ENCODE measurements at places on chromosomes 3 and 15.

GRCh38 chr15:27601239-27601960, 497.7 kb downstream of the OCA2 start:
- DNase-seq = no peak

DNA sequence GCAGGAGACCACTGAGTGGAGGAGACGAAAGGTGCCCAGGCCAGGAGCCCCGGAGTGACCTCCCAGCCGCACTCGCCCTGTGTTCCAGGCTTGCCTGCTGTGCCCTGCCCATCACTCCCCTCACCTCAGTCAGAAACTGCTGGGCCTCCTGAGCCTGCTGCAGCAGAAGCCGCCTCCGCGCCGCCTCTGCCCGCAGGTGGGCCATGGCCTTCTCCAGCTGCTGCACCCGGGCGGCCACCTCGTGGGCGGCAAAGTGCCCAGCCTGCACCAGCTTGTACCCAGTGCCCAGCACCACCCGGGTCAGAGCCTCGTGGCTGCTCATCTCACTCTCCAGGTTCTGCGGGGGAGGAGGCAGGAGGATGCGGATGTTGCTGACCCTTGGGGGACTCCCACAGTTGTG, 17.6 kb downstream of the PLA2G4B start:
- DNase-seq = no peak

DNA sequence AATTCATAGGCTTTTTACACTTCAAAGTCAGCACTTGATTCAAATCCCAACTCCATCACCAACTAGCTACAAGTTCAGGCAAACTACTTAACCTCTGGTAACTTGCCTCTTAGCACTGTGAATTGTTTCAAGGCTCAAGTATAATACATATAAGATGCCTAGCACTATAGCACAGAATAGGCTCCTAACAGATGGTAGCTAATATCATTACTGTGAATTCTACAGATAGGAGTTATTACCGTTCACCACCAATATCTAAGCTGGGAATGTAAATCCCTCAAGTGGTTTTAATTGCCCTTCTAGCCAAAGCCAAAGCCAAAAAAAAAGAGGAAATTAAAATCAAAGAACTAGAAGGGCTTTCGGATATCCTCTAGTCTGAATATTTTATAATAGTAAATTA, 15.4 kb downstream of the DLG1 start:
- no peak for DNase-seq

DNA sequence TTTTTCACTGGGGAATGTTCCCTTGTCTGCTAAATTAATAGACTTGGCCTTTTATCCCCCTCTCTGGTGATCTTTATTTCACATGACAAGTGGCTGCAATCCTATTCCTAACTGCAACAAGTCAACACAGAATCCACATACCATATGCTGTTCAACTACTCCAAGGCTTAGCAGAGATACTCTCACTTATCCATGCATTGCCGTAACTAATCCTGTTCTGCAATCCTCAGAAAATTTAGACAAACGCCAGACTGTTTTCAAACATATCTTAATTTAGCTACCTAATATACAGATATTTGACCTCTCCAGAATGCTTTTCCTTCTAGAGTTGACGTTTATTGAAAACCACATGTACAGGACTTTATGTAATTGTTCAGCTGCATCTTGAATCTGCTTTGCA, 37.9 kb downstream of the EID1 start:
- no peak for DNase-seq

DNA sequence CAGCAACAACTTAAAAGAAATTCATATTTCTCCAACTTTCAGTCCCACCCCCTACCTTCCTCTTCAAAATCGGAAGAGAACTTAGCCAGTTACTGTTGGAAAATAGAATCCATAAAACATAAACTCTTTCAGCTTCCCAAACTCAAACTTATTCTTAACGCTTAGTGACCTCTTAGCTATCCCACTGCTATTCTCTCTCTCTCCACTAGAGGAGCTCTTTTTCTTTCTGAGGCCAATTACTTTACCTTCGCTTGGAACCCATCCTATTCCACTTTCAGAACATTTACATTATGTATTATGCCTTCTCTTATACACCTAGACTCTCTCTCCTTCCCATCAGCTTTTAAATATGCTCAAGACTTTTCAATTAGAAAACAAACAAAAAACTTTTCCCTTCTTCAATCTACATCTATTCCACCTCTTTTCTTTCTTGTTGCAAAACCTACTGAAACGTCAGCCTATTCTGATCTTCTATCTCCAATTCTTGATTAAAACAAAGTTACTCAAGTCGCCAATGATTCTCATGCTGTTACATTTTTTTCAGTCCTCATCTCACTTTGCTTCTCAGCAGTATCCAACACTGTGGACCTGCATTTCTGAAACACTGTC, 13.4 kb upstream of the GHSR start:
- no peak for DNase-seq

DNA sequence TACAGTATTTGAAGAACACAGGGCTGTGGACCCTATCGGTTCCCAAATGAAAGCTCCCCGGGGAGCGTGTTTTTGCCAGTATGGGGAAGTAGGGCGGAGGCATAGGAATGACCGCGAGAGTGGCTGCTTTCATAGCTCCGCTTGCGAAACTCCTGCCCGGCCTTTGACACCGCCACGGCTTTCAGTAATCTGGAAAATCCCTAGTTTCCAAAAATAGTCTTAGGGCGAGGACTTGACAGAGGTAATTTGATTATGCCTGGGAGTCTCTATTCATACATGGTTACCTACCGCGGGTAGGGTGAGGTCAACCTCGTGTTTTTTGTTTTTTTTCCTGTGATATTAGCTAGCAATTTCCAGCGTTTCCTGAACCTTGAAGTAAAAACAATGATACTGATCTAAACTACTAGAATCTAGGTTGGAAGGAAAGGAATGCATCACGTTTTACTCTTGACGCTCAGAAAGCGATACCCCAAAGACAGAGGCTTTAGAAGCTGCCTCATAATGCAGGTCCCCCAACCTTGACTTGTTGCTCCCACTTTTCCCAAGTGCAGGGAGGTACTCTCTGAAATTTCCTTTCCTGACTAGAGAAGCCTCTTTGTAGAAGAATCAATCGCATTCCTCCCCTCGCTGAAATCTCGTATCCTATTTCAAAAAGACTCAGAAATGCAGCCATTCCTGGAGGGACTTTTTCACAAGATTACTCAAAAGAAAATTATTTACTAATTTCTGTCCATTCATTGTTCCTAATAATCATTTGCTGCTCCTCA, 894 bp upstream of the CCNL1 start:
- DNase-seq = no peak

GRCh38 chr3:100265016-100265415, 4.2 kb downstream of the TBC1D23 start:
- no peak for DNase-seq

- no peak for DNase-seq
These were observed 100.6 kb downstream of the UBE2E2 start for GRCh38 chr3:23303601-23304217.

GRCh38 chr15:98547275-98547674, 101.1 kb upstream of the IGF1R start:
- DNase-seq = no peak

- DNase-seq = no peak
These were observed 25.9 kb upstream of the SRPRB start for GRCh38 chr3:133779626-133780203.

- DNase-seq = no peak
These were observed 106.2 kb downstream of the IQSEC1 start for GRCh38 chr3:12966847-12967605.

DNA sequence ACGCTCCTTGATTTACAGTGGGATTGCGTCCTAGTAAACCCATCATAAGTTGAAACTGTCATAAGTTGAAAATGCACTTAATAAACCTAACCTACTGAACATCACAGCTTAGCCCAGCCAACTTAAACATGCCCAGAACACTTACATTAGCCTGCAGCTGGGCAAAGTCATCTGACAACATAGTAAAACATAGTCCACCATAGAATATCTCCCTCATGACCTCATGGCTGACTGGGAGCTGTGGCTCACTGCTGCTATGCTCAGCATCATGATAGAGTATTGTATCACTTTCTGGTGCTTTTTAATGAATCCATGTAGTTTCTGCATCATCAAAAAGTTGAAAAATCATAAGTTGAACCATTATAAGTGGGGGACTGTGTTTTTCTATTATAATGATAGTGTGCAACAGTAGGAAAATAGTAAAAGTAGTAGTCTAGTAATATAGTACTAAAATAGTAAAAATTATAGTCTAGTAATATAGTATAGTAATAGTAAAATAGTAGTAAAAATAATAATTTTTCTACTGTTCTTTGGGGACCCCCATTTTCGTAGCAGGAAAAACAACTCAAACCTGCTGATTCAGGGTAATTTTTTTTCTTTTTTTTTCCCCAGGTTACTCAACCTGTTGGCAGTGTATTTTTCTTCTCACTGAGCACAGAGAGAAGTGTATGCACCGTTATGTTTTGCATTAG, 233.5 kb downstream of the MYRIP start:
- no peak for DNase-seq

DNA sequence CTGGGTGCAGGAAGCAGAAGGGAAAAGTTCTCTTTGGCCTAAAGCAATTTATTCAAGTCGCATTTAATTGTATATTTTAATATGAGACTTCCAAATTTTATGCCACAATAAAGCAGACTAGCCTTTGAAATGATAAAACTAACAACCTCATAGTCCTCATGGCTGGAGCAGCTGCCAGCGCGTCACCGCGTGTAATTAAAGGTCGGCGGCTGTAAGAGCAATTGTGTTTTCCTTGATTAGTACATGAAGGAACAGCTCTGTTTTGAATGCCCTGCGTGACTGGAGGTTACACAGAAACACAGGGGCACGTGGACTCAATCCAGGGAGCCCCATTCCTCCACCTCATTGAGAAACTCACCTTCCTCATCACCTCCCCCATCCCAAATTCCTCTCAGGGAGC, 10.1 kb upstream of the LRRC15 start:
- DNase-seq = no peak

- DNase-seq = no peak
These were observed 13.5 kb upstream of the PCOLCE2 start for GRCh38 chr3:142902356-142902755.

- no peak for DNase-seq
These were observed 32.4 kb upstream of the PRTG start for GRCh38 chr15:55775316-55775715.

DNA sequence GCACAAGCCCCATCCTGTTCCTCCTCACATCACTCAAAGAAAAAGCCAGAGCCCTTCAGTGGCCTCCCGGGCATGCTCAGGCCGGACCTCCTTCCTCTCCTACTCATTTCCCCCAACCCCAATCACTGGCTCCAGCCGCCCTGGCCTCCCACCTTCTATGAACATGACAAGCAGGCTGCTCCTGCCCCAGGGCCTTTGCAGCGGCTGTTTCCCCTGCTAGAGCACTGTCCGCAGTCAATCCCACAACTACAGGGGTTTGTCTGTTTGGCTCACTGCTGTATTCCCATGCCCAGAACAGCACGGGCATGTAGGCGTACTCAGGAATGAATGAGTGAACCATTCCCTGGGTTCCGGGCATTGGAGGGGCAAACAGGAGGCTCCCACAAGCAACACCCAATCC, 139.8 kb upstream of the PRR20G start:
- DNase-seq = no peak

DNA sequence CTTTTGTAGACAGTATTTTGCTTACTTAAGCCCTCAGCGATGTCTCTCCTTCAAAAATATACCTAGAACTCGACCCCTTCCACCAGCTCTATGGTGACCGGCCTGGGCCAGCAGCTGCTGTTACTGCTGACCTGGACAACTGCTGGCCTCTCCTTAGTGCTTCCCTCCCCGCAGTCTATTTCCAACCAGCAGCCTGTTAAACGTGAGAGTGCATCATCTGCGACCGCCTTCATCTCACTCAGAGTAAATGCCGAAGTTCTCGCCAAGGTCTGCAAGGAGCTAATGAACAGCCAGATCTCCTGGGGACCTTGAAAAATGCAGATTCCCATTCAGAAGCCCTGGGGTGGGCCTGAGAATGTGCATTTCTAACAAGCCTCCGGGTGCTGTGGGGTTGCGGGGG, 86.7 kb downstream of the RPLP1 start:
- DNase-seq = no peak

DNA sequence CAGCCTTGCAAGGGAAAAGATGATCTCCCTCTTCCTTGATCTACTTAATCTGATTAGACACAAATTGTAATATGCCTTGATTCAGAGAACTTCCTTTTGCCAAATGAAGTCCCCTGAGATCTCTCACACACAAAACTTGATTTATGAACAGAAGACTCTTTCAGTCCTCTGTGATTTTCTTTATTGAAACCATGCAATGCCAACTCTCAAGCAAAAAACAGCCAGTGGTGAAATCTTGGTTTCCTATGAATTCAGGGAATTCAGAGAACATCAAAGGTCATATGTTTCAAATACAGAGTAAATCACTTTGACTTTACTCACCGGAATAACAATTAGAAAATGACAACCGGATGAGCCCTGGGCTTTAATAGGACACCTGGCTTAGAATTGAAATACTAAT, 211.7 kb downstream of the ABHD5 start:
- no peak for DNase-seq

GRCh38 chr15:66053991-66054390, 184.7 kb downstream of the RAB11A start:
- no peak for DNase-seq

DNA sequence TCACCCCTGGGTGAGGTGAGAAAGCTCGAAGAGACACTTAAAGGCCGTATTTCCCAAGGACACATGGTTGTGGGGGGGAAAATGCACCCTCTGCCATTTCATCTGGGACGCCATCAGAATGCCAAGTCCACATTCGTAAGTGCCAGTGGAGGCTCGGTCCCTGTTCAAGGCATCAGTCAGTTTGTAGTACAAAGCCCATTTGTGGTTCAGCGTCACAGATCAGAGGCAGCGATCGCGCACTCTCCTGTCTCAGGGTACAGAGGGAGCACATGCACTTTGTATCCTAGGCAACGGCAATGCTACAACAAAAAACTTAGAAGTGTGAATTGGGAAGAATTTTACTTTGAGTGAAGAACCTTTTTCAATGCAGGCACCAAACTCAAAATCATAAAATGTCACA, 27.2 kb downstream of the SEMA6D start:
- no peak for DNase-seq

DNA sequence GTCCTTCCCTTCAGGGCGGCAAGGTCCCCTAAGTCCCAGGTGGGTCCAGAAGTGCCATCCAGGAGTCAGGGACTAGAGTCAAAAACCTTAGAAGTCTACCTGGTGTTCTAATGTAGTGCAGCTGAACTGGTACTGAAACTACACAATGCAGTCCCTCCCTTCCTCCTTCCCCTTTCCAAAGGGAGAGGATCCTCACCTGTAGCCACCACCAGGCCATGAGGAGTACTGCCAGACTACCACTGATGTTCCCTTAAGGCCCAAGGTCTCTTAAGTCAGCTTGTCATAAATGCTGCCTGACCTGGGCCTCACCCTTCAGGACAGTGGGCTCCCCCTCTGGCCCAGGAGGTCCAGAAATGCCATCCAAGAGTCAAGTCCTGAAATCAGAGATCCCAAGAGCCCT, 98.9 kb downstream of the ULK4 start:
- DNase-seq = no peak

GRCh38 chr15:100668348-100668745, 66.0 kb downstream of the ASB7 start:
- no peak for DNase-seq
